Activated T-cell treated with anti-CD3 and anti-CD28 coated beads, Interleukin-2, amount 50 U/mL, for 24 hours (primary cell): ENCODE measurements at places on chromosomes 12 and 14.

- DNase-seq, result no peak
Observed at GRCh38 chr12:47731723-47732122, 6.4 kb upstream of the ENDOU start.

GRCh38 chr12:121957861-121958515 lies 39.6 kb downstream of the CFAP251 start:
- DNase-seq, result no peak

- DNase-seq, result no peak
Observed at GRCh38 chr12:48881686-48882314, 16.1 kb upstream of the RND1 start.

DNA sequence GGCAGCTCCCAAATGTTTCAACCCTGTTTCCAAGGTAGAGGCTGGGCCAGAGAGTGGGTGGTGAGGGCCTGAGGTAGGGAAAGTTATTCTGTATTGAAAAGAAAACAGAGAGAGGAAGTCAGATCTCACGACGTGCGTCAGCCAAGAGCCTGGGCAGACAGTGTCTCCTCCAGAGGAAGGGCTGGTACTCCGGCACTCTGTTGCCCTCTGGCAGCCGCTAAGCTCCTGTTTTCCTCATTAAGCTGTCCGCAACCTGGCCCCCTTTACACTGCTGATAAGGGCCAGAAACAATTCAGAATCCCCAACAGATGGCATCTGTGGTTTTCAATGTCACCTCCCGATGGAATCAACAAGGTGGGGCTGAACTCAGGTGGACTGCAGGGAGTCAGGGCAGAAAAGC lies 26.0 kb upstream of the LTBP2 start:
- no peak for DNase-seq

- no peak for DNase-seq
Observed at GRCh38 chr14:79294499-79294898, 916.8 kb downstream of the DIO2 start.

DNA sequence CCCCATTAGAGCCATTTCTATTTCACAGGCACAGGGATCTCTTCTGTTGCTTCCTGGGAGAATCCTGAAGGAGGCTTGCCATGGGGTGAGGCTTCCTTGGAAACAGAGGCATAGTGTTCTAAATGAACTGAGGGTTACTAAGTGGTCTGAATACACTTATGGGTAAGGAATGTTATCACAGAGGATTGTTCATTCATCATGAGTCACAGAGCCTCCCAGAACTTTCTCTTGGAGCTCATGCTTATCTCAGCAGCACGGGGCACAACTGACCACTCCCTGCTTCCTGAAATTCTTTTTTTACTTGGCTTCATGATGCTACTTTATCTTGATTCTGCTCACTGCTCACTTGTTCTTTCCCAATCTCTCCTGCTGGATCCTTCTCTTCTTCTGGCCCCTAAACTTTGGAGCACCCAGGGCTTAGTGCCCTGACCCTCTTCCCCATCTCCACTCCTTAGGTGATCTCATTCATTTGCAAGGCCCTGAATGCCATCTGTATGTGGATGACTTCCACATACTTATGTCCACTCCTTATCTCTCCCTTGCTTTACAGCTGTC lies 57.9 kb downstream of the ANO6 start:
- DNase-seq, result no peak

DNA sequence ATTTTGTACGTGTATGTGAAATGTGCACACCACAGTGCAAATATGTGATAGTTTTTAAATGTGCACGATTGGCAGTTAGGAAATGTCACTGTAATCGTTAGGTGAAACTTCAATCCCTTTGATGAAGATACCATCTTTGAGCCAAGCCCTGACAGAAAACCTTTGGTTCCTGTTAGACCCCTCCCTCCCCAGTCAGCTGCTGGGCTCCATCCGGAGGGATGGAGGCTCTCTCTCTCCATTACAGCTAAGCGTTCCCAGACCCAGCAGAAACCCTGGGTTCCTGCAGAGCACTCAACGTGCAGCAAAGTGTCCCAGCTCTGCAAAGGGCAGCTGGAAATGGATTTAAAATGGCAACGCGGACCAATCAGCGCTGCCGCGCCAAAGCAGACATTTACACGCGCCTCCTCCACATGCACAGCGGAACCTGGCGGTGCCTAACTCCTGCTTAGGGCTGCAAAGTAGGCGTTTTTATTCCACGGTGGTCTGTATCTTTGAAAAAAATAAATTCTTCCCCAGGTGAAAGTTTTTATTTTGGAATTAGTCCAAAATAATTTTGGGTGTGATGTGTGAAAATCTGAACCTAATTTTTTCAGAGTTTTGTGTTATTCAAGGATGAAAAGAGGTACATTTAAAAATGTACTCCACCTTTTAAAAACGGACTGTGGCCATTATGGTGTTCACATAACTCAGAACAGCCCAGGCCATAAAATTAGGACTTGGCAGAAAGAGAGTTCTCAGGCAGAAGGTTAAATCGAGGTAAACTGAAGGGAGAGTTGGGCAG lies 1.4 kb upstream of the HMGA2 start:
- peak; percentile 29 for DNase-seq

DNA sequence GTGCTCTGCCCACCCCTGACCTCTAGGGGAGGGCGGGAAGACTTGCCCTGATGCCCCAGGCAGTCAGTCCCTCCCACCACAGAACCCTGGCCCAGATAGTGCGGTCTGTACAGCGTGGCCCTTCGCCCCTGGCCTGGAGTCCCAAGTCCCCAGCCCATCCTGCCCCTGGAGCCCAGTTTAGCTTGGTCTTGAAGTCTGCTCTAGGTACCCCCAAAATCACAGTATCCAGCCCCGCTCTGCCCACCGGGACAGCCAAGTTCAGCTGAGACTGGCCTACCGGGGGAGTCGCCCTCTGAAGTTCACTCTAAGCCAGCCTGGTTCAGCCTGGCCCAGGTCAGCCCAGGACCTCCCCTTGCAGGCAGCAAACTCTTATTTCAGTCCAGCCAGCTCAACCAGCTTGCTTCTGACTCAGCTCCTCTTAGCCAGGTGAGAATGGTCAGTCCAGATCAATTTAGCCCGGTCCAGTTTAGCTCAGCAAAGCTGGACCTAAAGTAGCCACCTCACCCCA lies 75.9 kb downstream of the TMEM121 start:
- DNase-seq, result no peak

DNA sequence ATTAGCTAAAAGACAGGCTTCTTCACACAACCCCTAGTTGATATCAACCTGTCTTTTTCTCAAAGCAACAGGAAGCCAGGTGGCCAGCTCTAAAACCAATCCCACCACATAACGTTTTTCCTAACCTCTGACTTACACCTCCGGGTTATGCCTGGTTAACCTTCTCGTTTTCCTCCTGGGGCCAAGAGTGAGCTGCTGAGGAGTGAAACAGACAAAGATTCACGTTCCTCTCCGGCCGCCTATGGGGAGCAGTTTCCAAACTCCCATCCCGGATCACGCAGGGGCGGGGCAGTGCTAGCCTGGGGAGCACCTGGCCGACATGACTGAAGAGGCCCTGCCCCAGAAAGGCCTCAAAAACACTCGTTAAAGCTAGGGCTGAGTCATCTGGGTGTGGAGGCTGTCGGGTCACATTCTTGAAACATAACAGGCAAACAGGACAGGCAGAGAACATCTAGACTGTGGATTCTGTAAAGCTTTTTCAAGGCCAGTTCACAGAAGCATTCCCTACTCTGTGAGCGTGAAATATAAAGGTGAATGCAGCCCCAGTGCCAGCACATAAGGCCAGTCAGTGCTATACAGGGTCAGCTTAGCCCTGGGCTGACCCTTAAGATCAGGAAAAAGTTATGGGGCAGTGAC lies 25.9 kb upstream of the LGALS3 start:
- DNase-seq, result peak; percentile 71

DNA sequence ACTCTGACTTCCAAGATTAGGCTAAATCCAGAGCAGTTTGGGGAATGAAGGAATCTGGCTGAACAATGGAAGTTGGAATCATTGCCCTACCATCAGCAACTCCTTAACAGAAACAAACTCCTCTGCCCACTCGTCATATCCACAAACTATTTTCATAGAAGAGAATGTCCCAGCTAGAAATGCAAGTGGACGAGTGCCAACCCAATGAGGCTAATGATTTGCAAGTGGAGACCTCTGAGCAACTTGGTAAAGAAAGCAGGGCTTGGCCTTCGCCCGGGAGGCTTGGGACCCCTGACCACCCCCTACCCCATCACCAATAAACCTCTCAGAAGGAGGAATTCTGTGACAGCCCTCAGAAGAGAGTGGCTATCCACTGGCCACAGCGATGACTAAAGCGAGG lies 40.0 kb upstream of the DDX11 start:
- DNase-seq, result no peak

GRCh38 chr12:70052931-70053497 lies 190.2 kb upstream of the CNOT2 start:
- DNase-seq, result no peak

GRCh38 chr14:36078080-36078479 lies 98.4 kb downstream of the PTCSC3 start:
- no peak for DNase-seq

GRCh38 chr12:68962877-68963855 lies 30.2 kb upstream of the CPM start:
- no peak for DNase-seq

DNA sequence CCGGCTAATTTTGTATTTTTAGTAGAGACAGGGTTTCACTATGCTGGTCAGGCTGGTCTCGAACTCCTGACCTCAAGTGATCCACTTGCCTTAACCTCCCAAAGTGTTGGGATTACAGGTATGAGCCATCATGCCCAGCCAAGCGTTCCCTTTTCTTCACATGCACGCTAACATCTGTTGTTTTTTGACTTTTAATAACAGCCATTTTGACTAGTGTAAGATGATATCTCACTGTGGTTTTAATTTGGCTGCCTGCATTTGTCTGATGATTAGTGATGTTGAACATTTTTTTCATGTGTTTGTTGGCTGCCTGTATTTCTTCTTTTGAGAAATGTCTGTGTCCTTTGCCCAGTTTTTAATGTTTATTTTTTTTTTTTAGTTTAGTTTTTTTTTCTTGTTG lies 10.2 kb upstream of the YARS2 start:
- DNase-seq, result no peak

DNA sequence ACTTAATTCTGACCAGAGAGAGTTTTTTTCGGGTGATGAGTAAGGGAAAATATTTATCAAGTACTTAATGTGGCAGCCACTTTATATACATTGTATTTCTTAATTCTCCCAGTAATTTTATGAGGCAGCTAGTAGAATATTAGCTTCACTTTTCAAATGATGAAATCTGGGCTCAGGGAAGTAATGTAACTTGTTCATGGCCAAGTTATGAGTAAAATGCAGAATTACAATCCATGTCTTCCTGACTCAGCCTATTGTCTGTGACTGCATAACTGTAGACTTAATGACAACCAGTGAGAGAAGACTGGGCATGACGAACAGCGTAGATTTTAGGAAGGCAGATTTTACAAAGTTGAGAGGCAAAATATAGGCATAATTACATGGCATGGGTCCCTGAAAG lies 106.7 kb upstream of the MIS18BP1 start:
- DNase-seq, result no peak

DNA sequence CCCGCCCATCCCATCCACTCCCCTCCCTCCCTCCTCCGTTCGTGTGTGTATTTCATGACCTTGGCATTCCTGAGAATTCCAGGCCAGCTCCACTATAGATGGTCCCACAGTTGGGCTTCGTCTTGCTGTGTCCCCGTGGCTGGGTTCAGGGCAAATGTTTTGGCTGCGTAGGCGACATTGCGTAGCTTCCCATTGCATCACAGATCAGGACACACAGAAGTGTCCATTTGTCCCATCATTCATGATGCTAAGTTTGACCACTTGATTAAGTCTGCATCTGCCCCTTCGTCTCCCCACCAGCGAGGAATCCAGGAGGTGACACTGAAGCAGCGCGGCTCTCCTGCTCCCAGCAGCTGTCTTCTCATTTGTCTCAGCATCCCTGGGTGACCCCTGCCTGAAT lies 38.6 kb upstream of the MMP17 start:
- DNase-seq, result no peak

GRCh38 chr14:69153152-69153872 lies 393 bp upstream of the DCAF5 start:
- DNase-seq, result no peak

DNA sequence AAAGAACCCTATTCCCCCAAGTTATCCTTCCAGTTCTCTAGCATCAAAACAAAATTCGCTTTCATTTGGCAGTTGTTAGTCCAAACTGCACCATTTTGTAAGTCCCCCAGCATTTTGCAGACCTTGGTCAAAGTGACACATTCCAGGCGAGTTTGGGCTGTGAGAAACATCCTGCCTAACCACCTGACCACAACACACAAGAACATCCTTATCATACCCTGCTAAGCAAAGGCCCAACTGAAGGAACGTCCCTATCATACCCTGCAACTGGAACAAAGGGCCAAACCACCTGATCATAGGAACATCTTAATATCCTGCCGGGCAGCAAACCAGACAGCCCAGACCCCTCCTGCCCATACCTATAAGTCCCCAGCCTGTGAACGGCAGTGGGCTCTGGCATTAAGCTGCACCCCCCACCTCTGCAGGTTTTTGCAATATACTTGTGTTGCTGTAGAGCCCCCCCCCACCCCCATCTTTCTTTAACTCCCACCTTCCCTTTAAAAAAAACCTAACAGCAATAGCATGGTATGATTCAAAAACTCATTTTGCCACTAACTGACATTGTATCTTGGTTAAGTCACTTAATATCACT lies 2.7 kb downstream of the PCNX4 start:
- DNase-seq, result no peak

DNA sequence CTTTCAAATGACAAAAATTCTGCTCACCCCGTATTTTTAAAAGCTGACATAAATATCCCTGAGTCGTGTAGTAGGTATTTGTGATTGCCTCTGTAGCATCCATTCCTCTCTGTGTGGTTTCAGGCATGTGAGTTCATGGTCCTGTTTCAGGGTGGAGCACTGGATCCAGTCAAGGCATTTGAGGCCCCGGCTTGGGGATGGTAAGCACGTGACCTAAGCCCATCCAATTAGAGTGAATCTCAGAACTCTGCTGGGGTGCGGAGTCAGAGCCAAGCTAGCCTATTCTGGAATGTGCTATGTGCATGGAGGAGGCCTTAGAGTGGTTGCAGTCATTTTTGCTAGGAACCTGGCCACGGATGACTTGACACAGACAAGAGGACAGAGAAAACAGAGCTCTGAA lies 4.3 kb upstream of the CSRP2 start:
- no peak for DNase-seq

DNA sequence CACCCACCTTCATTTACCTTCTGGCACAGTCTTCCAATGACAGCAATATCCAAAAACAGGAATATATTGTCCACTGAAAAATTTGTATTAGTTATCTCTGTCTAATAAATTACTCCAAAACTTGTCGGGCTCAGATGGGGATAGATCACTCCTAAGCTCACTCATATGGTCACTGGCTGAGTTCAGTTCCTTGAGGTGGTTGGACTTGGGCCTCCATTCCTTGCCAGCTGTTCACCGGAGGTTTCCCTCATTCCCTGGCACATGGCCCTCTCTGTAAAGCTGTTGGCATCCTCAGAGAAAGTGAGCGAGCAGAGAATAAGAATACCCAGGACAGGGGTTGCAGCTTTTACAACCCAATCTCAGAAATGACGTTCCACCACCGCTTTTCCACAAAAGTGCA lies 81.5 kb downstream of the TMTC1 start:
- no peak for DNase-seq

DNA sequence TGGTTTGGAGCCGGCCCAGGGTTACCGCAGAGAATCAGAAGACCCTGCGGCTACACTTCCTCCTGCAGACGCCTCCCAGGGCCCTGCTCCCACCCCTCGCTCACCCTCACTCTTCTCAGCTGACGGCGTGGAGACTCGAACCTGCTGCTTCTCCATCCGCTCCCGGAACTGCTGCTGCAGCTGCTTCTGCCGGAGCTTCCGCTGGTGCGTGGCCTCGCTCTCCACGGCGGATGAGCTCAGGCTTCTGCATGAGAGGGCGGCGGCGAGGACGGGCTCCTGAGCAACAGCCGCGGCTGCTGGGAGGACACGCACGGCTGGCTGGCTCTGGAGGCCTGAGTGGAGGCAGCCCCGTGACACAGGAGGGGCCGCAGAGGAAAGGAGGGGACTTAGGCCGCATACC lies 33.3 kb downstream of the RAD52 start:
- peak; percentile 48 for DNase-seq
